ENCODE measurements at places on chromosomes 2 and 18.

DNA sequence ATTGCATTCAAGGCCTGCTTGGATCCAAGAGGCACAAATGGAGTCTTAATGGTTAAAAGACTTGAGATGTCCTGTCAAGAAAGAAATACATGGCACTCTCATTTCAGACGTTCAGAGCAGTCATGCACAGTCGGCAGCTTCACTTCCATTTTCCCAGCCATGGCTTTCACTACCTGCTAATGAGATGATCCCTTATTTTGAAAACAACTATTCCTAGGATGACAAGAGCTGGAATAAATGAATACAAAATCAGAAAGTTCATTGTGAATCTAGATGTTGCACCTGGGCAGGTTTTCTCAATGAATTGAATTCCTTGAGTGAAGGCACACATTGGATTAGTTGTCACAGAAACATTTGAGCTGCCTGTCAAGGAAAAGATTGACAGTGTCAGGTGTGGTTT is 25.7 kb downstream of the ABCG5 start:
- no peak for DNase-seq

- no peak for DNase-seq
Observed at GRCh38 chr2:201157694-201158093, 25.2 kb upstream of the CASP10 start.

DNA sequence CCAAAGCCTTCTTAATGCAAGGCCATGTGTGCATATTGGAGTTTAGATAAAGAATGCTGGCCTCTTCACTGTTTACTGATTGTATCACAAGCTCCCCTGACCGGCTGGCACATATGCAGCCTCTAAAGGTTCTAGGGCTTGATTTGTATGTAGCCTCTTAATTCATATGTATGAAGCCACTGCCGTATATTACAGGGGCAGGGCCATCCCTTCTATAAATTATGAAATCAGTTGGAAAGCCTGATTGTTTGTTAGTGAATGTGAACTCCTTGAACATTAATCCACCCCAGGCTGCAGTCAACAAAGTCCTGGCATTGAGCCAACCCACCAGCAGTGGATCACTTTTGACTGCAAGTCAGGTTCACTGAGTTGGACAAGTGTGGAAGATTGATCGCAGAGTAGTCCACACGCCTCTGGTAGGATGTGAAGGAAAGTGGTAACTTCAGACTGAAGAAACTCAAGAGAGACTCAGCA is 61.6 kb upstream of the PARD3B start:
- no peak for DNase-seq

GRCh38 chr18:28729321-28729720 is 552.4 kb upstream of the CDH2 start:
- no peak for DNase-seq

GRCh38 chr2:207066791-207067460 is 98.8 kb downstream of the KLF7 start:
- no peak for DNase-seq

DNA sequence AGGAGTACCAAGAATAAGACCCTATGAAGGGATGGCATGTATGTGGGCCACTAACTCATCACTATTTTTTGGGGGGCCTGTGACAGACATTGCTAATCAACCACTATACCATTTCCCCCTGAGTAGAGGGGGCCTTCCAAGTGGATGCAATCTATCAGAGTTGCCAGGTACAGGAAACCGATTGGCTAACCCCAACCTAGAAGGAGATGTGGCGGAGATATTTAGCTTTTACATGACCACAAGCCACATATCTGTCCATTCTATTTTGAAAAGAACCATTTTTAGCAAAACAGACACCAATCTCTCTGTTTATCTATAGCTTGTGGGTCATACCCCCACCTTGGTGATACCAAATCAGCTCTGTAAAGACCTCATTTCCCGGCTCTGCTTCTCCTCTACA is 51.0 kb downstream of the PAX8 start:
- DNase-seq, result no peak

GRCh38 chr2:241799522-241800197 is 9.3 kb upstream of the NEU4 start:
- no peak for DNase-seq

- no peak for DNase-seq
Observed at GRCh38 chr2:102761763-102762162, at the start of gene TMEM182. TSS of gene TMEM182 (plus strand) at chr2:102762031. CDS start at chr2:102762218, 187 bp downstream.

GRCh38 chr18:25134861-25135260 is 217.1 kb downstream of the ZNF521 start:
- DNase-seq, result no peak

- DNase-seq, result no peak
Observed at GRCh38 chr18:35611518-35611917, 30.0 kb downstream of the GALNT1 start.

GRCh38 chr2:233121856-233122255 is 61.7 kb downstream of the INPP5D start:
- no peak for DNase-seq

DNA sequence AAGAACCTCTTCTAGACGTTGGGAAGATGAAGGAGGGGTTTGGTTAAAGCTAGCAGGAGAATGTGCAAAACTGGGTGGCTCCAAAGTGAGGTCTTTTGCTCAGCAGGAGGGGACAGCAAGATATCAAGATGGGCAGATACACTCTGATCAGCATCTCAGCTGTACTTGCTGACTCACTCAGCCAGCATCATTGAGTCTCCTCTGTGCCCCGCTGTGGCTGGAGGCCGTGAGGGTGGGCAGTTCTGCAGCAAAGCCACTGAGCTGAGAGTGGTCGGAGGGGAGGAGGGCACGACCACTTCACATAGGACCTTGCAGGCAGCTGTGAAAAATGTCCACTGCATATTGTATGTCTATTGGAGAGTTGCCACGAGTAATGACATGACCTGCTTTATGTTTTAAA is 152.0 kb downstream of the CAPN13 start:
- no peak for DNase-seq

DNA sequence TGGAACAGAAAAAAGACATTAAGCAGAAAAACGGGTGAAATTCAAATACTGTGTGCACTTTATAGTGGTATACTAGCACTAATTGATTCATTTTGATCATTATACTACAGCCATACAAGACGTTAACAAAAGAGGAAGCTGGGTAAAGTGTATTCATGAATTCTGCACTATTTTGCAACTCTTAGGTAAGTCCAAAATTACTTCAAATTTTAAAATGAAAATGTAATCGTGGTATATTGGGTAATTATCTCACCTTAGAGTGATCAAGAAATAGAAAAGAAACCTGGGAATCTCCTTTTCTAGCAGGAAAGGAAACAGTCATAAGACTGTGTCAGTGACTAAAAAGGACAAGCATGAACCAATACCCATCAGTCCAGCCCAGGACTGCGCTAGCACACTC is 5.4 kb downstream of the TGFBRAP1 start:
- no peak for DNase-seq

DNA sequence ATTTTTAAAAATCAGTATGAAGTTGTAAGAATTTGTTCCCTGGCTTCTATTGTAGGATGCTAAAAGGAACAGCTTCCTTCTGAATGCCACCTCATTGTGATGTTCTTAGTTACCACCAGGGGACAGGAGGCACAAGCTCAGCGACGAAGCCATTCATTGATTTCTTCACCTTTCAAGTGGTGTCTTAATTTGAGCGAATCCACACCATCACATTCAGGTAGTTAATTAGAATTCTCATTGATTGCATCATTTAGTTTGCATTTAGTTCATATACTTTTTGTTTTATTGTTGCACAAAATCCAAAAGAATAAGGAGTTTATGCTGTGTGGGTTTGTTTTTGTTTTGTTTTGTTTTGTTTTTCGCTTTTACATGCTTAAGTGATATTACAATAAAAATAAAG is 23.1 kb downstream of the CYP27C1 start:
- DNase-seq, result no peak

DNA sequence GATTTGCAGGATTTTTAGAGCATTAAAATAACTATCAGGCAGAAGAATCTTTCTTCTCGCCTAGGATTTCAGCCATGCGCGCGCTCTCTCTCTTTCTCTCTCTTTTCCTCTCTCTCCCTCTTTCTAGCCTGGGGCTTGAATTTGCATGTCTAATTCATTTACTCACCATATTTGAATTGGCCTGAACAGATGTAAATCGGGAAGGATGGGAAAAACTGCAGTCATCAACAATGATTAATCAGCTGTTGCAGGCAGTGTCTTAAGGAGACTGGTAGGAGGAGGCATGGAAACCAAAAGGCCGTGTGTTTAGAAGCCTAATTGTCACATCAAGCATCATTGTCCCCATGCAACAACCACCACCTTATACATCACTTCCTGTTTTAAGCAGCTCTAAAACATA is 137.0 kb downstream of the MEIS1 start:
- DNase-seq, result no peak

GRCh38 chr2:97095661-97096060 is 979 bp upstream of the FAHD2B start:
- DNase-seq, result no peak

- no peak for DNase-seq
Observed at GRCh38 chr2:41026613-41027012, 574.7 kb upstream of the SLC8A1 start.

DNA sequence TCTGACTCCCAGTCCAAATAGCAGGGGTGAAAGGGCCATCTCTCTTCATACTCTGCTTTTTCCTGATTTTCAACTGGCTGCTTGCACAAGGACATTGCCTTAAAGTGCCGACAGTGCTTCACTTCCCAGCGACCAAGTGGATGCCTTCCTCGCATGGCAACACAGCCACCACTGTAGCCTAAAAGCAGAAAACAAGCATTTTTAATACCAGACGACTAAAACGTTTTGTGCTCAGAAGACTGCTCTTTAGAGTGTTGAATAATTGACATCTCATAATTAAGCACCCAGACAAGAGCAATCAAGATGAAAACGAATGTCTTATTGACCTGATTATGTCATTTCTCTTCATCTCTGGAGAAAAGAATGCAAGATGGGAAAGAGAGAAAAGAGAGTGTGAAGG is 75.2 kb downstream of the PLA2R1 start:
- DNase-seq, result no peak

DNA sequence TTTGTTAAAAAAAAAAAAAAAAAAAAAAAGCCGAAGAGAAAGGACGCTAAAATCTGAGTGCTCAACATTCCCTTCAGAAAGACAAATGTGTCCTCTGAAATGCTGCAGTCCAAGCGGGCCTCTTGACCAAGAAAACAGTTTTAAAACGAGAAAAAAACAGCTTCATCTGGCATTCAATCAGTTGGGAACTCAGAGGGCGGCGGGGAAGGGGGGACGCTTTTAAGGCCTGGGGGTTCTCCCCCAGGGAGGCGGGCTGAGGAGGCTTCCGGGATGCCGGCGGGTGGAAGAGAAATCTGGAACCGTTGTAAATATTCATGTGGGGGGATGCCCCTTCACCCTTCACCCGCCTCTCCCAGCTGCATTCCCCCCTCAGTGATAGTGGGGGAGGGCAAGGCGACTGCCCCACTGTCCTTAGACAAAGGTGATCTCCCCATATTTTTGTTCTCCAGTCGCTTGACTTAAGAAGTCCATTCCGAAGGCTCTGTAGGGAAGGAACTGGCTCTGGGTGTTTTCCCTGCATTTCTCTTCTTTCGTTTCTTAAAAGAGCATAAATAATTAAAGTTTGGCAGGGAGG is 3.3 kb upstream of the HOXD11 start:
- DNase-seq, result no peak

- DNase-seq, result no peak
Observed at GRCh38 chr2:54516842-54517241, 60.7 kb downstream of the SPTBN1 start.

- no peak for DNase-seq
Observed at GRCh38 chr2:38446418-38446817, 69.3 kb upstream of the ATL2 start.

- no peak for DNase-seq
Observed at GRCh38 chr18:62069556-62069955, 117.3 kb downstream of the PIGN start.

DNA sequence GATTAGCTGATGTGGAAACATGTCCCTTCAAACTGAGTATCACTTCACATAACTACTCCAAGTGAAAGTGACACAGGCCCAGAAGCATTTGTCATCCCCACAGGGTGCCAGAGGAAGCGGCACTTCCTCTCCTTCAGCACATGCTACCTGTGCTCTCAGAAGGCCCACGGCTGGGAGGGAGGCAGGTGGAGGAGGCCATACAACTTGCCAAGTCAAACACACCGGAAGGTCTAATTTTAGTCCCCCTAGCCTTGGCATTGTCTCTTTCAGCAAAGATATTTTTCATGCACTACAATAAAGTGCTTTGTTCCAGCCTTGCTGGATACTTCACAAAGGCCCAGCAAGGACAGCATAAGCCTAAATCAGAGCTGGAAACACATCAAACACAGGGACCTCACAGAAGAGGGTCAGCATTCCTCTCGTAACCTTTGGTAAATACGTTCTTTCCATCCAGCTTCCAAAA is 38.0 kb downstream of the VSNL1 start:
- DNase-seq, result no peak

DNA sequence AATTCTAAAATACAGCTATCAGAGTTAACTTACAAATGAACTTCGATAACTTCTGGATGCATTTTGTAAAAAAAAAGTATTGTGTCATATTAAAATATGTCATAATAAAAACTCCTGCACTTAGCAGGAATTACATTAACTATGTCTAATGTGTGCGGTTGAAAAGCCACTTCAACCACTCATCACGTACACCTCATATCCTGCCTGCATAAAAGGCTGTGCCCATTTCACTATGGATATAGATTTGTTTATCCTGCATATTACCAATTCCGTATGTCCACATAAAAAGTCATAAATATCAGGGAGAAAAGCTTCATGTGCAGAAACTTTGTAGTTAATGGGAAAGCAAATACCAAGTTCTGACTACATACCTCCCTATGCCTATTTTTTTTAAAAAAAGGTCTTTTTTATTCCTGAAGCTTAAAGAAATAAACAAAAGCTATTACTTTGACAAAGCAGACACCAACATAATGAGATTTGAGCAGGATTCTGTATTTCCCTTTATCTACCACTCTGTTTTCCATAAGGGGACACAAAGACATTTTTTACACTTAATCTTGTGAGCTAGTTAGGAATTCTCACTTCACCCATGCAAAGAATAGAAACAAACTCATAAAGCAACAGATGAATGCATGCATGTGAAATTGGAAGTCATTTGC is 96.1 kb downstream of the PPP1R1C start:
- DNase-seq, result no peak

DNA sequence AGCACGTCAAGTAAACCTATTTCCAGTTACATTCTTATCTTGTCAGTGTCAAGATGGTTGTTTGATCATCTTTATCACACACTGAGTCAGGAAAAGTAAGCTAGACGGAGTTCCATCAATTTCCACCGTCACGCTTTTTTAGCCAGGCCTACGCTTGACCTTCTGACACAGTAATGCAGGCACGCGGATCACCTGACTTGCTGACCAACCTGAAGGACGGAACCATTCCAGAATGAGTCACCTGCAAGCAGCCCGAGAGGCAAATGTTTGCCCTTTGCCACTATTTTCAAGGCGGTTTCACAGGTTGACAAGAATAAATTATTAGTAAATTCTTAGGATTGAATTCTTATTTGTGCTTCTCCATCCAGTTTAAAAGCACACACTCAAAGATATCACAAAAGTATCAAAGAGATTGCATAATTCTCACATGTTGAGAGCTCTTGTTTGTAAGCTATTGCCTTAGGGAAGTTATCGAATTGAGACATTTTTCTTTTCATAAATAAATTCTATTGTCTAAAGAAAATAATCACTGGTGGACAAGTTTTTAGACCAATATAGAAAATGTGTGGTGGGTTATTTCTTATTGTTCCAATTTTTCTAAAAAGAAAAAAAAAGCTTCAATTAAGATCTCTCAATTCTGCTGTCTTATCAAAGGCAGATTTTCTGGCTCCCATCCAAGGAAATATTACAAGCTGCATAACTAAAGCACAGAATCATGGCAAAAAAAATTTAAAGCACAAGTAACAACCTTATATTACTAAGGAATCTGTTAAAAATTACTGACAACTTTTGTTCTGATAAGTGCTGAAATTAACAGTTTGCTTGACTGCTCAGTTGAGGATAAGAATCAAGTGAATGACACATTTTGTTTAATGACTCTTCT is 31.9 kb downstream of the UXS1 start:
- no peak for DNase-seq

GRCh38 chr2:127820080-127820668 is 9.2 kb upstream of the WDR33 start:
- no peak for DNase-seq
